ENCODE measurements at places on chromosomes 11 and 22.
A peak's percentile ranks its signal among the peaks of the same experiment; 100 is the strongest.

- DNase-seq, result no peak
These were observed 3.3 kb downstream of the SIDT2 start for GRCh38 chr11:117181586-117182550.

DNA sequence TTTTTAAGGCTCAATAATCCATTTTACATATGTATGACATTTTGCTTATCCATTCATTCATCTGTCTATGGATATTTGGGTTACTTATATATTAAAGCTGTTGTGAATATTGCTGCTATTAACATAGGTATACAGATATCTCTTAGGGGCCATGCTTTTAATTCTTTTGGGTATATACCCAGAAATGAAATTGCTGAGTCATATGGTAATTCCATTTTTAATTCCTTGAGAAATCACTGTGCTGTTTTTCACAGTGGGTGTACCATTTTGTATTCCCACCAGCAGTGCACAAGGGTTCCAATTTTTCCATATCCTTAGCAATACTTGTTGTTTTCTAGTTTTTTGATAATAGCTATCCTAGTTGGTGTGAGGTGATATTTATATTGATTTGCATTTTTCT, 19.0 kb downstream of the PRMT3 start:
- DNase-seq, result no peak

DNA sequence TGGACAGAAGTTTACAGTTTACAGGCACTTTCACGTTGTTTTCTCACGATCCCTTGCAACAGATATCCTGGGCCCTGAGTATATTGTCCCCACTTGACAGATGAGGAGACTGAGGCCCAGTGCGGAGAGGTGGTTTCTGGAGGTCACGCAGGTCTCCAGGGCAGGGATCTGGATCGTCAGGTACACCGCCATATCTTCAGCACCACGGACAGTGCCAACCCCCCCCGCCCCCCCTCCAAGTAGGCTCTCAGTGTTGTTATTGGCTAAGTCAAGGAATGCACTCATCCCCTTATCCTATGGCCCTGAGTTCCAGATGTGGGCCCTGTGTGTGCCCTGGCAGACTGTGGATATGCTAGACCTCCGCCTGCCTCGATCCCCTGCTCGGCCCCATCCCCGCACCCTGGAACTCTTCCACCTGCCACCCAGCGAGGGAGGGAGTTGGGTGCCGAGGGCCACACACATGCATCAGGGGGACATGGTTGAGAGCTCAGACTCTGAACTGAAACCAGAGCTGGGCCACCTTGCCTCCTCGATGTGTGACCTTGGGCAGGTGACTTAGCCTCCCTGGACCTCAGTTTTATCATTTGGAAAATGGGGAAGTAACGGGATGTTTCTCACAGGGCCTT, 37.5 kb downstream of the MPPED1 start:
- DNase-seq, result no peak

GRCh38 chr22:28750471-28750881, 8.6 kb downstream of the HSCB start:
- no peak for DNase-seq

DNA sequence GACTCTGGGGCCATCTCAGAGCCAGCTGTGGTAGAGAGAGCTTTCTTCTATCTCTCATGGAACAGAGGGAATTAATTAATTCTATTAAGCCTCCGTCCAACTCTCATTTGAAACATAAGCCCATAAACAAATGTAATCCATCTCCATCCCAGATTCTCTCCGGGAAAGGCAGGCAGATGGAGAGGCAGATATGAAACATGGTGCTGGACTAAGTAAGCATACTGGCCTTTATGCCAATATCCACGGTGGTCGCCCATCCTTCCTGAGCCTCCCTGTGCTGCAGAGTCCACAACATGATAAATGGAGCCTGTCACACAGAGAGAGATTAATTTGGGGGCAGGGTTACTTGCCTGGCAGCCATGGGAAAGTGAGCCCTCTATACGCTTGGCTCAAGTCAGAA, 44.8 kb downstream of the PRR5L start:
- DNase-seq, result no peak

- DNase-seq, result no peak
These were observed 5.1 kb downstream of the POU2AF3 start for GRCh38 chr11:111303461-111303860.

DNA sequence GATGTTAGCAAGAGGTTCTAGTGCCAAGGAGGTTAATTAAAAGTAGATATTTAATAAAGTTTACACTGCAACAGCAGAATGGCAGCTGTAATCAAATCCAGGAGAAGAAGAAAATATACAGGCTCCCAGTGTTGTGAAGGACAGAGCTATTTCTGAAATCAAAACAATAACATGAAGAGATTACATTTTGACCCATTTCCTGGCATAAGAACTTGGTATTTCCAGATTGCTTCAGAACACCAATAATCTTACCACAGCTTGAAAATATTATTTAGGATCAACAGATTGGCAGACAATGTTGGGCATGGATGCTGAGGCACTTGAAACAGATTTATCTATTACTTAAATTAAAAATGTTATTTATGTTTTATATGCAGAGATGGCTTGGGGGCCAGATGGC, 692.5 kb downstream of the KCNA4 start:
- DNase-seq, result no peak

- no peak for DNase-seq
These were observed 184.3 kb downstream of the C11orf87 start for GRCh38 chr11:109606256-109606655.

GRCh38 chr11:43925063-43925931, 17.1 kb upstream of the C11orf96 start:
- DNase-seq, result no peak

- no peak for DNase-seq
These were observed 146.9 kb downstream of the TRIM29 start for GRCh38 chr11:119991022-119991404.

DNA sequence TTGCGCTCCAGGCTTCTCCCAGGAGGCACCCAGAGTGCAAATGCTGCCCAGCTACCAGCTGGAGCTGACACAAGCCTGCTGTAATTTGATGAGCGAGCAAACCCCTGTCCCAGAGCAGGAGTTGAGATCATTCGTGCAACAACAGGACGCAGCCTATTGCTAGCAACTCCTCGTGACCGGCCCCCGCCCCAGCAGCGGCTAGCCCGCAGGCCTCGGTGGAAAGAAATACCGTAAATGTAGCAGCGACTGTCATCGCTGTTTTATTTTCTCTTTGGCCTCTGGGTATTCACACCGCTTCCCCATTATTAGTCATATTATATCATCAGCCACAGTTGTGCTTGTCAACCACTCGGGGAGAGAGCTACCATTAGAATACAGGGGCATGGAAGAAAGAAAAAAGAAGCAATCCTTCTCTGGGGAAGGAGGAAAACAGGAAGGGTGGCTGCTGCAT, 59.2 kb upstream of the ATXN10 start:
- peak; percentile 61 for DNase-seq
